ENCODE measurements at places on chromosomes 7 and 10.

- no peak for DNase-seq
Measured at GRCh38 chr10:54900584-54900983, 99.6 kb upstream of the PCDH15 start.

DNA sequence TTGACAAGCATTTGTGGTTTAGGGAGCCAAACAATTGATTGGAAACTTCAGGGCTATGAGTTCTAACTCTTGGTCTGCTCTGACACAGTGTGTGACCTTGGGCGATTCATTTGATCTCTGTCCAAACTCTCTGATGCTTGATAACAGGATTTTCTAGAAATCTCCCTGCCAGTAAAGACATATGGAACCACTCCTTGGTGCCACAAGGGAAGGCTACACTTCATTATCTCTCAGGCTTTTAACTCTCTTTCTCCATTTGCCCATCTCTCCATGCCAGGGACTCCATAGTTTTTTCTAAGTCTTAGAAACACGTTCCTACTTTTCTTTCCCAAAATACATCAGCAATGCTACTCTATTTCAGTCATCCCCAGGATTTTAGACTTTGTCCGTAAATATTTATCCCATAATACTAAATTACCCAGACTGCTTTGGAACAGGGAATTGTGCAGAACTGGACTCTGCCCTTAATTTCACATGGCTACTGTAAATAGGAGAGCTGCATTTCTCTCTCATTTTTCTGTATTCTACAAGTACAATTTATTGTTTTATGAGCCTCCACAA lies 488.2 kb downstream of the SUGCT start:
- no peak for DNase-seq

- DNase-seq = peak; percentile 46
Measured at GRCh38 chr10:93813507-93814465, 56.0 kb downstream of the LGI1 start.

GRCh38 chr7:120877701-120878100 lies 19.8 kb upstream of the TSPAN12 start:
- DNase-seq = no peak

DNA sequence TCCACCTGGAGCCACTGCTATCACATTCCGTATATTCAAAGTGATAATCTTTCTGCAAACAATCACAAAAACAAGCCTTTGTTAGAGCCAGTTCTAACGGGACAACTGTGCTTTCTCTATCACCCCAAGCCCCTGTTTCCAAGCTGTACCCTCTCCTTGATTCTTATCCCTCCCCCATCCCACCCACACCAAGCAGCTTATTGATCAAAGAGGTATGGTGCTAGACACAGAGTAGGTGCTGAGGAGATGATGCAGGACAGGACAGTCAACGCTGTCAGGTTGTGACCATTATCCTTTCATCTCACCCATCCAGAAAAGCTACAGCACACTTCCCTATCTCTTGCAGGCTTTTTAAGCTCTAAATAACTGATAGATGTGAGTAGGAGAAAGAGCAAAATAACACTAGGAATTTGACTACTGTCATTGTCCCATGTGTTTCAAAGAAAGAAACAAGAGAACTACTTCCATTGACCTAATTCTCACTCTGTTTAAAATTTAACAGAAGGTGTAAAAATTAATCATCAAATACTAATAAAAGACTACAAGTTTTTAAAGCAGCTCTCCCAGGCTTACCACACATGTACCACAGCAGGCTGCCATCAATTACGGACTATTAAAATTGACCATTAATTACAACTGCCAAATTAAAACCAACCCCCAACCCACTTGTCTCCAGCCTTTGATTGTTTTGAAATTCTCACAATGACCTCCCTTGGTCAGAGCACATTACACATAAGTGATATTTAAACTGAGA lies 94.3 kb downstream of the ELAPOR2 start:
- no peak for DNase-seq

DNA sequence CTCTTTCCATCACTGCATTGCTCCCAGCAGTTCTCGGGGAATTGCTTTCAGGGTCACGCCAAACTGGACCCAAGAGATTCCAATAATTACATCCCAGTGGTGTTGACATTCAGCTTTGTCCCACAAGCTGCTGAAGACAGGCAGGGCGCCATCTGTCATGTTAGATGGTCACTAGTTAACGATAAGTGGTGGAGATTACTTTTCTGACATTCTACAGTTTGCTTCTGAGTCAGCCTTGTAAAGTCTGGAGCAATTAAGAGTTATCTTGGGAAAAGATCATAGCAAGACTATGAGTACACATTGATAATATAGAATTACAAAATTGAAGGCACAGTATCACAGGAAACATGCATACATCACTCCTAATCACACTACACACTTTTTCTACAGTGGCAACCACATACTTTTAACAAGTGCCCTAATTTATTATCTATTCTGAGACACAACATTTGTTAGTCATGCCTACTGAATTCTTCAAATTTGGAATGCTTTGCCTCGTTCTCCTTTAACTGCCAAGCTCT lies 41.9 kb downstream of the SEMA3C start:
- no peak for DNase-seq

DNA sequence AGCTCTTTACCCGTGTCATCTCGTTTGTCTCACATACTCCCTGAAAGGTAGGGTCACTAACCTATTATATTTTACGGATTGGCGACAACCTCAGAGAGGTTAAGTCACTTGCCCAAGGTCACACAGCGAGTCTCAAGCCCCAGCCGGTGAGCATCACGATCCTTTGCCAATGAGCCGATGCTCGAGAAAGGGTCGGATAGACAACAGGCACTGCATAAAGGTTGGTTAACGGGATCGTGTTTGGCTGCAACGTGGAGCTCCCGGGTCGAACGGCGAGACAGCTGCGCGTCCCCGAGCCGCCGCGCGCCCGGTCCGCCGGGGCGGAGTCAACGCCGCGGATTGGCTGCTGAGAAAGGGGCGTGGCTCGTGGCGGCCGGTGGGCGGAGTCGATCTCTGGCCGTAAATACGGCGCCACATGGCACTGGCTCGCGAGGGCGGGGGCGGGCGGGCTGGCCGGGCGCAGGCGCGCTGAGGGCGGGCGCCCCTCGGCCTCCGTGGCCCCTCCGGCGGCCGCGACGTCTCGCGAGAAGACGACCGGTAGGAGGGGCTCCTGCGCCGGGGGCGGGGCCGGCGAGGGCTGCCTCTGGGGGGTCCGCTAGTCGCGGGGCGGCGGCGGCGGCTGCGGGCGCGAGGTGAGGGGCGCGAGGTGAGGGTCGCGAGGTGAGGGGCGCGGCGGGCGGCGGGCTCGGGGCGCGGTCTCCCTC lies at the start of gene CHST12:
TSS of gene CHST12 (plus strand) at position 598 of the 704 bp plus-strand sequence. CDS start 29,029 bp downstream, outside the sequence.
- DNase-seq = peak; percentile 92

GRCh38 chr10:93671042-93671441 lies 31.4 kb downstream of the FRA10AC1 start:
- no peak for DNase-seq

DNA sequence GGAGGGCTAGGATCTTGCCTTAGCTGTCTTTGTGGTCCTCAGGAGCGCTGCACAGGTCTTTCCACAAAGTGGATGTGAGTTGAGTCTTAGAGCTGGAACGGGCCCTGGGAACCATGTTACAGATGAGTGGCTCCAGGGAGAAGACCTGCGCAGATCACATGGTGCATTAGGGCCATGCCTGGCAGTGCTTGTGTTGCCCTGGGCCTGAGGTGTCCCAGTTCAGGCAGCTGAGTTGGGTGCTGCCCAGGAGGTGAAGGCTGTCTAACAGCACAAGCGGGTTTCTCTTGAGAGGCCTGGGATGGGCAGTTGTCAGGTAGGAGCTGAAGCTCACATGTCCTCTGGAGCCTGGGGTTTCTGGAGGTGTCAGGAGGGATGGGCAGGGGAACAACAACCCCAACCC lies 33.7 kb upstream of the ANKRD2 start:
- no peak for DNase-seq

GRCh38 chr7:45060295-45060694 lies 28.5 kb downstream of the NACAD start:
- DNase-seq = no peak

GRCh38 chr10:557792-558328 lies 131.6 kb downstream of the DIP2C start:
- no peak for DNase-seq

DNA sequence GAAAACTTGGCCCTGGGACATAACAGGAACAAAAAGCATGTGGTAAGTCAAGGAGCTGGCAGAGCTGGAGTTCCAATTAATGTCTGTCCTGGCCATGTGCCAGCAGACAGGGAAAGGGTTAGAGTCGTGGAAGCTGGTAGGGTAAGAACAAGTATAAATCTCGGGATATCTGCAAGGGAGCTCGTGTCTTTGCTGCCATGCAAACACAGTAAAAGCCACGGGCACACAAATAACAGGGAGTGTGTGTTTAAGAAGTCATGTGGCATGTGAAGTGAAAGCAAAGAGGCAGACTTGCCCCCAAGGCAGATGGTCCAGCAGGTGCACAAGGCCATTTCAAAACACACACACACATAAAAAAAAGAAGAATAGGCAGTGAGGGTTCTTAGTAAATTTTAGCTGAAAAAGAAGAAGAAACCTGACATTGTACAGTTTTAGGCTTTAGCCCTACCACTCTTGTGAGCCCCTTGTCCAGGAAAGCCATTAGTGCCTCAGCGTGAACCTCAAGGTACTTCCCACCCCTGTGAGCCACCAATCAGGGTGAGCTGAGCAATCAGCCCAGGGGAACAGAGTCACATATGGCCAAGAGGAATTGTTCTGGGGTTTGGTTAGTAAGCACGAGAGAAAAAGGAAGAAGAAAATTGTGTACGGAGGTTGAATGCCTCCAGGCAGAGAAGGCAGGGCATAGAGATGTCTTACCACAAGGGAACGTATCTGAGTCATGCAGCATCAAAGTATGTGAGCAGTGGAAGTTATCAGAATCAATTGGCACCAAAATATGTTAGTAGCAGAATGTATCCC lies 32.8 kb upstream of the ARHGAP12 start:
- DNase-seq = no peak

DNA sequence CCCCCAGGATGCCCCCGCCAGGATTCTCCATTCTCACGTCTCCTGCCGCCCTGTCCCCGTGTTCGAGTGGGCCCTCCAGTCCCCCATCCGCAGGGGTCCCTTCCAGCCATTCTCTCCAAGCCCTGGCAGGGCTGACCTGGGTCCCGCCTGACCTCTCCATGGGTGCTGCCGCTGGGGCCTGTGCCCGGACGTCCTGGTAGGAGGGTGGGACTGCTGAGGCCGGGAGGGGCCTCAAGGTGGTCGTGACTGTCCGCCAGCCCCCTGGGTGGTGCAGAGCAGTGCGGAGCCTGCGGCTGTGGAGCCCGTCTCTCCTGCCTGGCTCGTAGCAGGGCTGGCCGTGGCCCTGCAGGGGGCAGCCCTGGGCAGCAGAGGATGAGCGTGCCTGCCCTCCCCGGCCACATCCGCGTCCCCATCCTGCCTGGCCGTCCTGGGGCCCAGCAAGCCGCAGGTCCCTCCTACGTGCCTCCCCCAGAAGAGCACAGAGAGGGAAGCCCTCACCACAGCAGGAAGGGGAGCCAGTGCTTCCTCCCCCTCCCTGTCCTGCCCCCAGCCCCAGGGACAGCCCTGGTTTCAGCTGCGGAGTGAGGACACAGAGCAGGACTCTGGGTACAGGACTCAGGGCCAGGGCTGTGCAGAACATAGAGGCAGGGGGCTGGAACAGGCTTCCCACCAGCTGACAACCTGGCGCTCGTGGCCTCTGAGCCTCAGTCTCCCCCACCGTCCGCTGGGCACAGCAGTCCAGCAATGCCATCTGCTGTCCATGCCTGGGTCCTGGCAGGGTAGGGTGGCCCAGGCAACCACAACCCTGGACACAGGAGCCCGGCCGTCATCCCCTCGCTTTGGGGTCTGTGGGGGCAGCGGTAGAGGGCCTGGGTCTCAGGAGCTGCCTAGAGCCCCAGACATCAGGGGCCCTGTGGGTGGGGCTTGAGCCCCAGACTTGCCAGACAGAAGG lies 1.5 kb upstream of the GRIFIN start:
- no peak for DNase-seq

- no peak for DNase-seq
Measured at GRCh38 chr10:97715259-97715874, 1.8 kb downstream of the MARVELD1 start.

DNA sequence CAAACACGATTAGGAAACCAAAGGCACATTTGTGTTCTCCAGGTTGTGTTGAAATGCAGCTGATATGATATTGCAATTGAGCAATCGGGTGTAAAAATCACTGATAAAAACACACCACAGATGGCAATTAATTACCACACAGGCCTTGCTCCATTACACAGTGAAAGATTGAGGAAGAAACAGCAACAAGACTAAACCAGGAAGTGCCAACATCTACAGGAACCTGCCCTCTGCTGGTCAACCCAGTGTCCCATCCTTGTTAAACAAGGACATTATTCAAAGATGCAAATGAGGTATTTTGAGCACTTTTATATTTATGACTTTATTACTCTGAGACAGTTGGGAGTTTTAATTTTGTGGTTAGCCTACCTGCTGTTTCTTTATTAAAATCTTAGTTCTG lies 765.6 kb upstream of the GHITM start:
- peak; percentile 12 for DNase-seq

DNA sequence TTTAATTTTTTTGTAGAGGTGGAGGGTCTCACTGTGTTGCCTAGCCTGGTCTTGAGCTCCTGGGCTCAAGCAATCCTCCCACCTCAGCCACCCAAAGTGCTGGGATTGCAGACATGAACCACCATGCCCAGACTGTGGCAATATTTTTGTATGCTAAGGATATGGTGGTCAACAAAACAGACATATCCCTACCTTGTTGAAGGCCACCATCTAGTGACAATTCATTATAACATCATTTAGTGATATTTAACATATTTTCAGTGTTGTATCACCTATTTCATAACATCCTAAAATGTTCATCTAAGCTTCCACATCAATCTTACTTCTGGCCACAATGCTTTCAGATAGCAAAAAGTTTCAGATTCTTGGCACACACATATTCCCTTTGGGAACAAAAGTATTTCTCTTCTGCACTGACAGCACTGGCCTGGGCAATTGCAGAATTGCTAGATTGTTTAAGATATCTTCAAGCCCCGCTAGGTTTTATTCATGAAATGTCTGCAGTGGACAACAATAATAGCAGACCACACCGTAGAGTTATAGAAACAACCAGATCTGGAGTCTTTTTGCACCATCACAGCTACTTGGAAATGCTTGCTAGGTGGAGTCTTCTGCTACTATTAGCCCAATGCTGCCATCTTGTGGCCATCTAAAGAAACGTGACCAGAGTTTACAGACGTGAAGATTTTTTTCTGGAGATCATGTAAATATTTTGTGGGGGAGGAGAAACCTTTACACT lies 58.4 kb downstream of the DNAJC12 start:
- peak; percentile 80 for DNase-seq

DNA sequence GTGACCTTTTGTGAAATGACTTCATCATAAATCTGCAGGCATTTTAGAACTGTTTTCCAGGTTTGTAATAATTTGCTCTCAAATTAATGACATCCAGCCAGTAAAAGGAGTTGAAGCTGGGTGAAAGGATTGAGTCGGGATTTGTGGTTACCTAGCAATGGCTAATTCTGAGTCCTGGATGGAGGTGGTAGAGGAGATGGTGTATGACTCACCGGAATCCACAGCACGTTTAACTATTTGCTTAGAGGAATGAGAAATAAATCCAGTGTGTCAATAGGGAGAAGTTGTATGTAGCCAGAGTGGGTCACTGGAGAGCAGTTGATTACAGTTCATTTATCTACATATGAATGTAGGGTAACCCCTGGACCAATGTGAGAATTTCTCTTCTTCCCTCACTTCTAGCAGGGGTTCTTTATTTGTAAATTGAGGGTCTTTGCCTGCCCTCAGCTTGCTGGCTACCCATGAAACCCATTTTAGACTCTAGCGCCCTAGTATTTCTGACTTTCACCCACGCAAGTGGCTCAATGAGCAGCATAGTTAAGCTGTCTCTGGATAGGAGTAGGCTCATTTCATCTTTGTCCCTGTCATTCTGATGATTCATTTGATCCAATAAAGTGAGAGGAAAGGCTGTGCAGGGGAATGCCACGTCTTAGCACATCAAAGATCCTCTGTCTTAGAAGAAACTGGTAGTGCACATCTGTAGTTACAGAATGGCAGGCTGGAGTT lies 547.8 kb downstream of the SORCS3 start:
- DNase-seq = no peak
